ENCODE measurements at places on chromosomes 5 and 9.
A peak's percentile ranks its signal among the peaks of the same experiment; 100 is the strongest.

DNA sequence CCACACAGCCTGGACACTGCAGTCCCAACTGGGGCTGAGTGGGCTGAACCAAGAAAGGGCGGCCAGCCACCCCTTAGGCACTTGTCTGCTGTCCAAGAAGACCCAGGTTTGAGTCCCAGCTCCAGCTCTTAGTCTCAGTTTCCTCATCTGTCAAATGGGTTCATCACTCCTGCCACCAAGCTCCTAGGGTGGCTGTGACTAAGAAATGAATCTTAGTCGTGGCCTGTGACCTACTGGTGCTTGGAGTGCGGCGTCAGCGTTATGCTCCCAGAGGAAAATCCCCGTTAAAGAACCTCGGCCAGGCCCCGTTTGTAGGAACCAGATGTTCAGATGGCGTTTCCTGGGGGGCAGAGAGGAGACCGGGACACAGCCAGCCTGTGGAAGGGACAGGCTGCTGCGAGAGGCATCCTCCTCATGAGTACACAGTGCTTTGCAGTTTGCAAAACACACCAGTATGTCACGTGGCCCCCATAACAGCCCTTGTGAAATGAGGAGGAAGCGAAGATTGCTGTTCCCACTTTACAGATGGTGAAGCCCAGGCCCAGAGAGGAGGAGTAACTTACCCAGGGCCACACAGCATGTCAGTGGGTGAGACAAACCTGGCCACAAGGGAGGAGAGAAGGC lies 3.3 kb downstream of the FIBCD1 start:
- DNase-seq: no peak

DNA sequence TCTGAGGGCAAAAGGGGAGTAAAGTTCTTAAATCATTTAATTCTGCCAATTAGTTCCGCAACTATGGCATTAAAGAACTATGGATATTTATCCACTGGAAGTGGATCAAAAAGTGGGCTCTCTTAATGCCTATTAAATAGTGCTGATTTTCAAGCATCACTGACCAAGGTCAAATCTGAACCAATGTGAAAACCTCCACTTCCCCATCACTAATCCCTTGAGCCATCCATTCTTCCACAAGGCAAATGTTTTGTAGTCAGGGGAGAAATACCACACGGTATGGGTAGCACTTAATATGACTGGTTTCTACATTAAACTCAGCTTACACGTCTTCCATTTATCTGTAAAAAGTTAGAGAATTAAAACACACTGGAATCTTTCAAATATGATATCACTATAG lies 57.6 kb downstream of the MLLT3 start:
- no peak for DNase-seq

- no peak for DNase-seq
Observed at GRCh38 chr5:159430361-159431012, 100.2 kb upstream of the IL12B start.

DNA sequence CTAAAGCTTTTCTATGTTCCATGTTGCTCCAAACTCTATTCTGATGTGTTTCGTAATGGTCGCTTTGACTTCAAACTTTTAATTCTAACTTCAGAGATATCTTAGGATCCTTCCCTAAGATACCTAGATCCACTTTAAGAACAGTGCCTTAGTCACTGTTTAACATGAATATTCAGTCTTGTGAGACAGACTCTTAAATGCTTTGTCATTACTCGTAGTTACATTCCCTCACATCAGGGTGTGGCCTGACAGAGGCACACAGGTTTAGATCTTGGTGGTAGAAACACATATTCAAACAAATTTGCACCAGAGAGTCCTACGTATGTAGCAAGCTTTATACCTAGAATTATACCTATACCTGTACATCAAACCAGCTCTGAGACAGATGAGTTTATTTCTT lies 687.0 kb upstream of the C9orf72 start:
- no peak for DNase-seq

DNA sequence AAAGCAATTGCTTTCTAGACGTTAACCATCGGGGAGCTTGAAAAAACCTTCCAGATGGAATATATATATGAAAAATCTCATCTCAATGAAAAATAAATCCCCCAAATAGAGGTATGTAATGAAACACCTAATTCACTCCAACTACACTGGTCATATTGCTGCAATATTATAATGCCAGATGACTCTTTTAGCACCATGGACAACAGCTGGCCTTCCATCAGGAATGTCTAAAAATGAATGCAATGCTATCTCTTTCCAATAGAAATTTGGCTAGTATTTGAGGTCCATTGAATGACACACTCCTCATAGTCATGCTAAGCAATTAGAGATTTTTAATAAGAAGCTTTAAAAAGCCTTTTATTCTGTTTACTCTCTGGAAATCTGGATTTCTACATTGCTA lies 340.2 kb upstream of the BRINP1 start:
- DNase-seq: no peak

- no peak for DNase-seq
Observed at GRCh38 chr9:106478312-106478711, 384.7 kb upstream of the ZNF462 start.

DNA sequence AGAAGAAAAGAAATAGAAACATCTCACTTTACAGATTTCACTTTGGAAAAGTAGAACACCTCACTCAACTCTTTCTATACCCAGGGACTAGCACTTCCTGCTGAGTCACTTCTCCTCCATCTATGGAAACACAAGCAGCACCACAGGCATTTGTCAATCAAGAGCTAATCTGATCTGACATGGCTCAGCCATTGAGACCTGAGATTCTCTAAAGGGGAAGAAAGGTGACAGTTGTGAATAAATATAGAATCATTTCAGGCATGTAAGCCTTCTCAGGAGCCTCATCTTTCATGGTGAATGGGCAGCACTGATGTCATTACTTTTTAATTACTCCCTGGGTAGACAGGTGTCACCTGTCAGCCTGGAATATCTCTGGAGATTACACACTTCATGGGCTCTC lies 559.8 kb downstream of the HINT1 start:
- DNase-seq: no peak

DNA sequence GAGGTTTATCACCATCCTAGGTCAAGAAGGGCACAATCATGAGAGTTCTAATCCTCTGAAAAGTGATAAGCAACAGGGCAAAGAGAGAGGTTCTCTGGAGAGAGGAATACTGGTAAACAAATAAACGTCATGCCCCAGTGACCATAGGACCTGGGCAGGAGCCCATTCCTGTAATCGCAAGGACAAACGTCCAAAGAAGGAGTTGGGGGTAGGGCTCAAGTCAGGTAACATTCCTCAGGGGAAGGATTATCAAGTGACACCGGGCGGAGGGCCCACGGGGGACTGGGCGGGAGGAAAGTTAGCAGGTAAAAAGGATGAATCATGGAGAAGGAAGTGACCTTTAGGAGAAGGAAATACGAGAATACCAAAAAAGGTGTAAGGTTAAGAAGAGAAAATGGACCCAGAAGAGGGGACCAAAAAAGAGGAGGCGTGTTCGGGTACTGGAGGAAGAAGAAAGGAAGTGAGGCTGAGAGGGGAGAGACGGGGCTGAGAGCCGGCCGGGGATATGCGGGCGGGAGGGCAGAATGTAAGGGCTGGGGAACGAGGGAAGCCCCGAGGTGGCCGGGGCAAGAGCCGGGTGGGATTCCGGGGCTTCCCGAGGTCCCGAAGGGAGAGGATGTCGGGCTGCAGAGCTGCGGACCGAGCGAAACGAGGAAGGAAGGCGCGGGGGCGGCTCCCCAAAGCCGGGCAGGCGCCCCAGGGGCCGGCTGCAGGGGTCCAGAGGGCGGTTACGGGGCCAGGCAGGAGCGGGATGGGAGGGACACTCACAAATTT lies 583 bp downstream of the DIAPH1 start:
- peak; percentile 78 for DNase-seq

DNA sequence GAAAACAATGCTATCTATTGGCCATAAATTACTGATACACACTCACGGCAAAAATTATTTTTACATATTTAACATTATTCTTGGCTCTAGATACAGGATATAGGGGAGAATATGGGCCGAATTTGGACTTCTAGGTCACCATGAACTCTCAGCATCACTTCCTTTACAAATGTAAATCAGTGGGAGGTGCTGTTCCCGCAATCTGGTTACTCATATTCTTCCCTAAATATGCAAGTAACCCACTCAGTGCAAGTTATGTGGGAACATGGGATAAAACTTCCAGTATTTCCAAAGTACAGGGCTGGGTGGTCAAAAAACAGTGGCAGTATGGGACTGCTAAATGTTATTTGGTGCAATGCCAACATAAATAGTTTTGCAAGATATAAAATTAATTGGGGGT lies 145.6 kb downstream of the PPP2R2B start:
- no peak for DNase-seq

DNA sequence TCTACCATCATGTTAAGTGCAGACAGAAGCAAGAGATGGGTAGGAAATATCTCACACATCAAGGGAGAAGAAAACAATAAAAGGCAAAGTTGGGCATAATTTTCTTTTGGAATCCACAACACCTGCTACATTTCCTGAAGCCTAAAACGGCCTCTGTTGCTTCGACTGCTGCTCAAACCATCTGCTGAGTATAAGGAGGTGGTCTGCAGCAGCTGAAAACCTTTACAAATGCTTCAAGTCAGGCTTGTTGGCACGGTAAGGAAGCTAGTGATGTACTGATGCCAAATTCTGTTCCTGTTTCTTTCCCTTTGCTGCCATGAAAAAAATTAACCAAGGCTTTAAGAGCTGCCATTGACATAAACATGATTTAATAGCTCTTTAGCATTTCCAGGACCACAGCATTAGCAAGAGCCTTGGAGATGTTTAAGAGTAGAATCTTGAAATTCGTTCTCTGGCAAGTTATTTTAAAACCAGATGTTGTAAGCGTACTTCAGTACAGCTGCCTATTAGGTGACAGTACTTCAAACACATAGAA lies 75.6 kb downstream of the DMRTA1 start:
- DNase-seq: no peak

- no peak for DNase-seq
Observed at GRCh38 chr5:62791059-62791458, 212.4 kb downstream of the LRRC70 start.

- no peak for DNase-seq
Observed at GRCh38 chr9:111806259-111806658, 11.5 kb upstream of the SHOC1 start.

GRCh38 chr9:120532475-120532874 lies 47.5 kb downstream of the CDK5RAP2 start:
- no peak for DNase-seq

GRCh38 chr9:134617246-134617645 lies 24.4 kb upstream of the COL5A1 start:
- DNase-seq: no peak

GRCh38 chr5:140251527-140251973 lies 51.4 kb downstream of the PFDN1 start:
- DNase-seq: peak; percentile 83

DNA sequence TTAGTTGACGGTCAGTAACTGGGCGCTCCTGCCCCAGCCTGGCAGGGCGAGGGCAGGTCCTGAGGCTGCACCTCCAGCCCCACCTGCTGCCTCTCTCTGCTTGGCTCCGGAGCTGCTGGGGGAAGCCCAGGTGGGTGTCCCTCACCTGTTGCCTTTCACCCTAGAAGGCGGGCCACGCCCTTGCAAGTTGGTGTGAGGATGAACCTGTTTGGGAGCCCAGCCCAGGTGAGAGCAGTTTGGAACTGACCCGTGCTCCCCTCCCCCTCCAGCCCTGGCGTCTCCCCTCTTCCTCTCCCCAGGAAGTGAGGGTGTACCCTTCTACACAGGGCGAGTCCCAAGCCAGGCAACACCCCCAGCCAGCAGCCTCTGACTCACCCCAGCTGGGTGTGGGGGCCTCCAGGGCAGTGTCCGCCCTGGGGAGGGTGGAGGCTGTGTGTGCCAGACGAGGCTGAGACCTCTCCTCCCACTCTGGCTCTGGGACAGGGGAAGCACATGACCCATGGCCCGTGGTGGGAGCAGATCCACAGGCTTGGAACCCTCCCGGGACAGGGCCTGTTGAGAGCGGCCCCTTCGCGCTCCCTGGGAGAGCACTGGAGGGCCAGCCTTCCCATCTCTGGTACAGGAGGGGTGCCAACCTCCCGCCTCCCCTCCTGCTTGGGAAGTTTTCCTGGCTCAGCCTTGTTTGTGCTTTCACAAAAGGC lies 10.4 kb downstream of the LRRC8A start:
- DNase-seq: peak; percentile 25

DNA sequence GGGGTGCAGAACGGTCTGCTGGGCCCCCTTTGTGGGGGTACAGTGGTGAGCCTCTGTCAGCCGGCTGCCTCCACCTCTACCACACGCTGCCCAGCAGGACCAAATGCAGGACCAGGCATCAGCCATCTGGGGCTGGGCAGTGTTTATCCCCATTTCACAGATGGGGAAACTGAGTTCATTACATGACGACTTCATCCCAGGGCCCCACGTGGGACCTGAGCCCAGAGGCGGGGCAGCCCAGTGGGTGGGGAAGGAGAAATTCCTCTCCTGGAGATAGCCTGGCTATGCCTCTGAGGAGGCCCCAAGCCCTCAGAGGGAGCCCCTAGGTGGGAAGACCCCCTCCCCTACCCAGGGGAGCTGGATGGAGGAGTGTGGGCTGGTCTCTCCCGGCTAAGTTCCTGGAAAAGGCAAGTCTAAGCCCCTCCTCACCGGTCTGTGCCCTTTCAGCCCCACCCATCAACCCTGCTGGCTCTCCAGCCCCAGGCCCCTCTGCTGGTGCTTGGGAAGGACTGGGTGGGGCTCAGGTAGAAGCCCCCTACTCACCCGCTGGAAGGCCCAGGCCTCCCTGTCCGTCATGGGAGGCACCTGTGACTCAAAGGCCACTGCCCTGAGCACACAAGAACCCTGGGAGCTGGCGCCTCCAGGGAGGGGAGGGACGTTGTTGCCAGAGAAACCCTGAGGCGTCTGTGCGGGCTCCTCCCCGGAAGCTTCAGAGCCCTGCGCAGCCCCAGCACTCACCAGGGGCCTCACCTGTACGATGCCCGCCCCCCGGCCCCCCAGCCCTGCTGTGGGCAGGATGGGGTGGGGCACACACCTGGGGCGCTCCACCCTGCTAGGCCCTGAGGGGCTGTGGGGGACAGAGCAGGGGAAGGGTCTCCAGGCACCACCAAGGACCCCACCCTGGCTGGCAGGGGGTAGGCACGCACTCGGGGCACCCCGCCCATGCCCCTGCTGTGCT lies 7.4 kb upstream of the CCDC187 start:
- DNase-seq: peak; percentile 31

- DNase-seq: no peak
Observed at GRCh38 chr5:128052780-128053179, 30.8 kb upstream of the SLC12A2 start.

GRCh38 chr9:125372441-125373226 lies 111.0 kb downstream of the GAPVD1 start:
- no peak for DNase-seq

DNA sequence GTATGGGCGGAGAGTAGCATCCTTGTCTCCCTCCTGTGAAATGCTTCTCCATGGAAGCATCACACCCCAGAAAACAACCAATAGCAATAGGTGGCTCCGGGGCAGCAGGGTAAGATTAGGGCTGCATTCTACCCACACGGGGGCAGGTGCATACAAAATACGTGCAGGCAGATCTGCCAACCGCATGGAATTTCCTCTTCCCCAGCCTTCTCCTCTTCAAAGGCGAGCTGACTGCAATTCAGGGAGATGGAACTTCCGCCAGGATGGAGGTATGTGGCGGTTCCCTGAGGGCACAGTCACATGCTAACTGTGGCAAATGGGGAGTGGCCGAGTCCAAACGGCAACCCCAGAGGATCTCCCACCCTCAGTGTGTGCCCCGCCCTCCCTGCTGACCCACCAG lies 81.5 kb downstream of the LMNB1 start:
- no peak for DNase-seq
